Muscle of arm (tissue), 14 donors: ENCODE measurements at places on chromosomes 13 and 19.
A peak's percentile ranks its signal among the peaks of the same experiment; 100 is the strongest.

GRCh38 chr19:37691881-37692504, 27.6 kb downstream of the ZNF607 start:
- DNase-seq: peak; percentile 90

DNA sequence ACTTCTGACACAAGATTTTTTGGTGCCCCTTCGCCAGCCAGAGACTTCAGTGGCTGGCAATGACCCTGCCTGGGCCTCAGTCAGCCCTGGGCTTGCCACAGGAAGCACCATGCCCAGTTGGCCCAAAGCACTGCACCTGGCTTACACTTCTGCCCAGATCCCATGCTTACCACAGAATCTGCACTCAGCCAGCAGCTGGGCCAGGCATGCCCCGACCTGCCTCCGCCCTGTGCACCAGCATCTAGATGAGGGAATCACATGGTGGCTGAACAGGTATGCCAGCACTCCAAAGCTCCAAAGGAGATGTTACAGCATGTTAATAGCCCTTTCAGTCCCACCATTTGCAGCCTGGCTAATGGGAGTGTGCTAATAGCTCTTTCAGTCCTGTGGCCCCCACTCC, 690.9 kb downstream of the SLITRK6 start:
- no peak for DNase-seq

- DNase-seq: no peak
Observed at GRCh38 chr13:104671901-104672300, 1605.7 kb upstream of the SLC10A2 start.

- peak; percentile 67 for DNase-seq
Observed at GRCh38 chr13:107864543-107865317, 350.6 kb downstream of the LIG4 start.

DNA sequence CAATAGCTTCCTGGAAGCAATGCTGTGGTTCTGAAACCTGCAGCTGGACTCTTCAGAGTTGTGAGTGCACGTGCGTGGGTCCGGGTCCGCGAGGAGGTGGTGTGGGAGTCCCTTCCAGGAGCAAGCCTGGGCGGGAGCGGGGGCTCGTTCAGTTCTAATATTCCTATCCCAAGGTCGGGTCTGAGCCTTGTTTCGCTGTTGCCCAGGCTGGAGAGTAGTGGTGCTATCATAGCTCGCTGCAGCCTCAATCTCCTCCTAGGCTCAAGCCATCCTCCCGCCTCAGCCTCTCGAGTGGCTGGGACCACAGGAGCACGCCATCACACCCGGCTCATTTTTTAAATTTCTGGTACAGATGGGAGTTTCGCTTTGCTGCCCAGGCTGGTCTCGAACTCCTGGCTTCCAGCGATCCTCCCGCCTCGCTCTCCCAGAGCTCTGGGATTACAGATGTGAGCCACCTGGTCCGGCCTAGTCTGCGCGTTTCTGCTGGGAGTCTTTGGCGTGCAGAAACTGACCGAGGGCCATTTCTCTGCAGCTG, 625 bp downstream of the ZFP82 start:
- DNase-seq: no peak
